ENCODE measurements at places on chromosomes 3 and 15.

GRCh38 chr3:46316206-46316605 is 37.7 kb upstream of the CCR2 start:
- DNase-seq: no peak

DNA sequence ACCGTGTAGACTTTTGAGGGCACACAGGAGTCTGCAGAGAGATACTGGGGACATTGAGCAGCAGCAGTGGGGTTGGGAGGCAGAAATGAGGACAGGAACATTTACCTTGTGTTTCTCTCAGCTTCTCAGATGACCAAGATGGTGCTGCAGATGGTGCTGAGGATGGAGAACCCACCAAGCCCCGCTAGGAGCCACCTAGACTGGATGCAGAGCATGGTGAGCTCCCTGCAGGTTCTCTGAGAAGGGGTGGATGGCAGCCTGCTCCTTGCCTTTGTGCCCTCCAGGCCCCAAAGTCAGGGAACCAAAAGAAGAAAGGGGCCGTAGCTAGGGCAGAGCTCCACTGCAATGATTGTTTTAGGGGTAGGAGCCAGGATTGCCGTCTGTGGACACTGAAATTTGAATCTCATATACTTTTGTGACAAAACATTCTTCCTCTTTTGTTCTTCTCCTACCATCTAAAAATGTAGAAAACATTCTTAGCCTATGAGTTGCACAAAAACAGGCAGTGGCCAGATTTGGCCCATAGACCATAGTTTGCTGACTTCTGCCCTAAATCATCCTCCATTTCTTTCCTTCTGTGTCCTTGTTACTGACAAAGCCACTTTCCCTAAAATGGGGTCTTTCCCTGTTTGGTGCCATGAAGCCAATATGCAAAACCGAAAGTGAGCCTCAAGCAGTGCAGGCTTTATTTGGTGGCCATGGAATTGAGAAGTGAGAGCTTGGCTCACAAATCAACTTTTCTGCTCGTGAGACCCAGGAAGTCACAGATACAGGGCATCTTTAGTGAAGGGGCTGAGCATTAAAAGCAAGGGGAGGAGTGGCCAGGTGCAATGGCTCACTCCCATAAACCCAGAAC is 11.9 kb upstream of the MUC20 start:
- DNase-seq: no peak

DNA sequence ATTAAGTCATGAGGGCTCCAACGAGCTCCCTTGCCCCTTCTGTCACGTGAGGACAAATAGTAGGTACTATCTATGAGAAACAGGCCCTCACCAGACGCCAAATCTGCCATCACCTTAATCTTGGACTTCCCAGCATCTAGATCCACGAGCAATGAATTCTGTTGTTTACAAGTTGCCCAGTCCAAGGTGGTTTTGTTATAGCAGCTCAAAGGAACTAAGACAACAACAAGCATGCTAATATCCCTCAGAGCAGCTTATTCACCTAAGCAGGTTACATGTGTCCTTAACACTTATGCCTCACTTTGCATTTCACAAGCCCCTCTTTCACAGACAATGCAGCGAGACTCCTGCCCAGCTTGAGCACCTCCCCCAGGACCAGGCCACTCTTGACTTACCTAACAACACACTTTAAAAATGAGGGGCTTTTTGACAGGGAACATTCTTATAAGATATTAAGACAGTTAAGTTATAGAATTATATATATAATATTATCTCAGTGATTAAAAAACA is 219.5 kb downstream of the PLCH1 start:
- DNase-seq: no peak

- no peak for DNase-seq
Observed at GRCh38 chr15:91135201-91136130, 35.4 kb downstream of the SV2B start.

DNA sequence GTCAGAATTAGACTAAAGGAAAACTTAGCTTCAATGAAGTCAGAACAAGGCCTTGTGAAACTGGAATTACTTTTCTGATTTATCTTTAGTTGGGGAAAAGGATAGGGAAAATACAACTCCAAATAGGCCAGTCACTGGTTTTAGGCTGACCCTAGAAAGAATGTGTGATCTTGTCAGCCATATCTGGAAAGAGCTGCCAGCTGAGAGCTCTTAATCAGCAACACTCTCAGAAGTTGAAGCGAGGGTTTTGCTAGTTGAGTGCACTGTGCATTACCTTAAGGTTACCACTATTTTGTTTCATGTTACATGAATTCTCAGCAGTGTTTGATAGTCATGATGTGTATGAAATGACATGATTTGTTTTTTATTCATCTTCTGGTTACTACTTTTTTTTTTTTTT is 905.3 kb upstream of the ALCAM start:
- no peak for DNase-seq
